ENCODE measurements at places on chromosomes 4 and X. TPM values are rescaled to one million over a fixed set of nuclear protein-coding genes. Genes with fewer than 3 reads are reported as not detected.
A peak's percentile ranks its signal among the peaks of the same experiment; 100 is the strongest.

GRCh38 chr4:124631760-124632159 is 80.8 kb downstream of the ANKRD50 start:
- no peak for DNase-seq

- DNase-seq: no peak
Observed at GRCh38 chr4:27908356-27908755, 1047.7 kb downstream of the STIM2 start.

Gene INTU
- total RNA-seq: 2.0 TPM

- DNase-seq: no peak
Observed at GRCh38 chrX:134990475-134990800, 353 bp upstream of the SMIM10 start.

GRCh38 chrX:14026121-14026520 is 3.6 kb downstream of the GEMIN8 start:
- no peak for DNase-seq

GRCh38 chrX:115693476-115693875 is 132.5 kb downstream of the PLS3 start:
- no peak for DNase-seq

Gene TAF7L
- not detected for total RNA-seq

Gene TMPRSS11B
- not detected for total RNA-seq

Gene TRMT44
- total RNA-seq: 9.1 TPM

Gene REELD1
- not detected for total RNA-seq

Gene ACE2
- total RNA-seq: 0.74 TPM

GRCh38 chrX:56813318-56813837 is 84.3 kb downstream of the NBDY start:
- no peak for DNase-seq

GRCh38 chr4:55545641-55546505 is 836 bp downstream of the CLOCK start:
- peak; percentile 92 for DNase-seq

GRCh38 chrX:19462231-19462630 is 53.1 kb downstream of the MAP3K15 start:
- DNase-seq: no peak

Gene GAGE1
- total RNA-seq: not detected

Measured in psoas muscle (tissue), 8 donors.